ENCODE measurements at places on chromosomes 11 and 22.

GRCh38 chr11:70140711-70141485 is 62.2 kb upstream of the FADD start:
- no peak for DNase-seq

- no peak for DNase-seq
These were observed 58.0 kb upstream of the CCND1 start for GRCh38 chr11:69582756-69583467.

DNA sequence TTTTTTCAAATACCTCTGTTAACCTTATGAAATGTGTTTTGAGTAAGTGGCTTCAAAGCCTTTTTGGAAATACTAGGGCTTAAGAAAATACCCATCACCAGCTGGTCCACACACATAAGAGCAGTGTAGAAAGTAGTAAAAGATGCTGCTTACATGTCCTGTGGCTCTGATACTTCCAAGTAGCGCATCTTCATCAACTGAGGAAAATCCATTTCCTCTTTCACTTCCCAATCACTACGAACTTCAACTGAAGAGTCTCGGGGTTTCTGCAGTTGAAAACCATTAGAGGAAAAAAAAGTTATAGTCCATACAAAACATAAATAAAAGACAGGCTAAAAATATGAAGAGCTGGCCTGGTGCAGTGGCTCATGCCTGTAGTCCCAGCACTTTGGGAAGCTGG is 8.5 kb downstream of the EIF3D start:
- no peak for DNase-seq

DNA sequence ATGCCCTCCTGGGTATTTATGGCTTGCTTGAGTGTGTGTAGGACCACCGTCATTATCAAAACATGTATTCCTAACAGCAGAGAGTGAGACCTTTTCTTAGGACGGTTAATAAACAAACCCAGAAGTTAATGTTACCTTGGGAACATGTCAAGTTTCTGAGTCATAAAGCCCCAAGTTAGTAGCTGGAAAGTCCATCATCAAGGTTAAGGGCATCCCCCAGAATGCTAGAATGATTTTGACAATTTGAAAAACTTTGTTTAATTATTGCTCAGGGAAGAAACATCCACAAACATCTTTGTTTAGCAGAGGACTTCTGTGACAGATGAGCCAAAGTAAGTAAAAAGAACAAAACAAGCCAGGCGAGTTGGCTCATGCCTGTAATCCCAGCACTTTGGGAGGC is 20.0 kb downstream of the CAVIN3 start:
- DNase-seq, result no peak

DNA sequence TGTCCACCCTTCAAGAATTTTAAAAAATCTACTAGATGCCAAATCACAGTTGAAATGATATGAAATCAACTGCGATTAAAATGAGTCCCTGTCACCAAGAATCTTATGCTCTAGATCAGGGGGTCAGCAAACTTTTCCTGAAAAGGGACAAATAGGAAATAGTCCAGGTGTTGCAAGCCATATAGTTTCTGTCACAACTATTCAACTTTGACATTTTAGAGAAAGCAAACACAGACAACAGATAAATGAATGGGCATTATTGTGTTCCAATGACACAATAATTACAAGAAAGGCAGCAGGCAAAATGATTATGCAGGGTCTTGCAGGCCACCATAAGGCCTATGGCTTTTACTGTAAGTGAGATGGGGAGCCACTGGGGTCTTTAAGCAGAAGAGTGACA is 58.6 kb downstream of the IMMP1L start:
- no peak for DNase-seq

DNA sequence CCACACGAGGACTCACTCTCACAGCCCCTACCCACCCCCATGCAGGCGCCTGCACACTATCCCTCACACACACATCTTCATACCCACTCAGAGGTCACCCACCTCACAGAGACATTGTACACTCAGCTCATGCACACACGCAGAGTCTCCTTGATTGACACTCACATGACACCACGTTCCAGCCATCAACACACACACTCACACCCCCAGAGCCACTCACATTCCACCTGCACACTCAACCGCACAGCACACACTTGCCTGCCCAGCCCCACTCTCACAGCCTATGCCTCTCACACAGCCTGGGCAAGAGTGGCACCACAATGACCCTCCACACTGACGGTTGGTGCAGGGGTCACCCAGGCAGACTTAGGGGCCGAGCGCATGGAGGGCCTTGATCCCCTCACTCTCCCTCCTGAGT is 2.2 kb downstream of the SPI1 start:
- no peak for DNase-seq

DNA sequence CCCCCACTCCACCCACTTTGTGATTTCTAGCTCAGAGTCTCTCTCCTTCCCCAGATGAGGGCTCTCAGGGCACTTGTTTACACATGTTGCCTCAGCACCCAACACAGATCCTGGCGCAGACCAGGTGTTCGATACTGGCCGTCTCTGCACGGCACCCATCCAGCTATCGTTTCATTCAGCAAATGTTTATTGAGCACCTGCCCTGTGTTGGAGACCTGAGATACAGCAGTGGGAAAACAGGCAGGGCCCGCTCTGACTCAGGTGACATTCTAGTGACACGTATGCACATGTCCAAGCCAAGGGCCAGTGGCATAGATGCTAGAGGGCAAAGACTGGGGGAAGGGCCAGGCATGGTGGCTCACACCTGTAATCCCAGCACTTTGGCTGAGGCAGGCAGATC is 71.9 kb downstream of the NFAM1 start:
- DNase-seq, result no peak

DNA sequence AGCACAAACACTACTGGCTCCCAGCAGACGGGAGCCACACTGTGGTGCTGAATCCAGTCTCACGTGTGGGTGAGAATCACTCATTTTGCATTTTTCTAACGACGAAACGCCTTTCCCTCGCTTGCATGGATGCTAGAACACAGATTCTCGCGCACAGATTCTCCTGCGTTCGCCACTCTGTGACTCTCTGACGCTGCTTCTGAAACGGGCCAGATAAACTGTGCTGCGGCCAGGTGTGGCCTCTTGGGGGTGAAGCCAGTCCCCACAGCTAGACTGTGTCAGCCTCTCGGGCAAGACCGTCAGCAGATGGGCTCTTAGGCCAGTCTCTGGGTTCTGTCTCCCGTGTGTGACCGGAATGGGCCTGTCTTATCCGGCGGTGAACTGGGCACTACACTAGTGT is 44.6 kb downstream of the TRMU start:
- no peak for DNase-seq

- DNase-seq, result no peak
These were observed 6.3 kb upstream of the MYO18B start for GRCh38 chr22:25735650-25736049.
